ENCODE measurements at places on chromosomes 2 and 18. TPM values are rescaled to one million over a fixed set of nuclear protein-coding genes. Genes with fewer than 3 reads are reported as not detected.

The NAGK gene
- 188 TPM for total RNA-seq

The GCFC2 gene
- 12.9 TPM for total RNA-seq

DNA sequence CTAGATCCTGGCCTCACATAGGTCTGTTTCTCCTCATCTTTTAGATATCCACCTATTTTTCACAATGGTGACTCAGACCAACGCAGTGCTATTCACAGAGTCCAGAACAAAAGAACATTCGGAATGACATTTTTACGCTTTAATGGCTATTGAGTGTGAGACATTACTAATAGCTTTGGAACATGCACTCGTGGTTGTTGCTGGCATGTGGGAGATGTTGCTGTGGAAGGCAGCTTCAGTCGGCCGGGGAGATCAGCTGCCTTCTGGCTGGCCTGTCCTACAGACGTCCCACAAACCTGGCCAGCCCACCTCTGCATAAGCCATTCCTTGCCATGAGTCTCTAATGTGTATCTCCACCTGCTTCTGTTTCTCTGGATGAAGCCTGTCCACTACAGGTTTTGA lies 3.4 kb downstream of the MBP start:
- H3K36me3 ChIP-seq, result no peaks in the 10 kb centered on the region
- H3K4me1 ChIP-seq, result peaks cover 48% of the 10 kb centered on the region
- peak overlapping the region; percentile 82 for H3K27ac ChIP-seq
- peaks cover 22% of the 10 kb centered on the region for H3K27me3 ChIP-seq
- DNase-seq, result no peak

The PSTPIP2 gene
- total RNA-seq, result 0.20 TPM

The POTEJ gene
- not detected for total RNA-seq

DNA sequence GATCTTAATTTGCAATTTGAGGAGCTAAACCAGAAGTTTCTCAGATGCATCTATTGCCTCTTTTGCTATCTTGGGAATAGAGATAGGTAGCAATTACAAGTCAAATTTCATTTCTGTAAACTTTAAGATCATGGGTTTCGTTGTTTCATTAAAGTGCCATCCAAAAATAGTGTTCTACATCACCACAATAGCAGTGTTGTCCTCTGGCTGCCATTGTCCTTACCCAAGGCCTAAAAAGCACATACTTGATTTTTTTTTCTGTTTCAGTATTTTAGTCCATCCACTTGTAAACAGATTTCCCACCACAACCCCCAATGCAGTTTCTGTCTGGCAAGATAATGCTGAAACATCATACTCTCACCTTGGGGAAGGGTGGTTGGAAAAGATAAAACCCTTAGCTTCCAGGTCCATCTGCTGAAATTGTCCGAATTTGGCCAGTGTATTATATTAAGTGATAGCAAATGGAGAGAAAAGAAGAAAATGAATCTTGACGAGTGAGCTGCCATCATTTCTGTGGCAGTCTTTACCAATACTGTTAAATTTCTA lies 136.2 kb downstream of the LCLAT1 start:
- H3K4me1 ChIP-seq, result no peaks in the 10 kb centered on the region
- H3K27me3 ChIP-seq, result no peaks in the 10 kb centered on the region
- no peaks in the 10 kb centered on the region for H3K36me3 ChIP-seq
- H3K4me3 ChIP-seq, result no peak overlapping the region
- no peak overlapping the region for H3K27ac ChIP-seq
- no peak for DNase-seq

The NPHP1 gene
- total RNA-seq, result 2.5 TPM

Measured in glutamatergic neuron (in vitro differentiated cells).